ENCODE measurements at places on chromosomes 16 and 17. TPM values are rescaled to one million over a fixed set of nuclear protein-coding genes. Genes with fewer than 3 reads are reported as not detected.

DNA sequence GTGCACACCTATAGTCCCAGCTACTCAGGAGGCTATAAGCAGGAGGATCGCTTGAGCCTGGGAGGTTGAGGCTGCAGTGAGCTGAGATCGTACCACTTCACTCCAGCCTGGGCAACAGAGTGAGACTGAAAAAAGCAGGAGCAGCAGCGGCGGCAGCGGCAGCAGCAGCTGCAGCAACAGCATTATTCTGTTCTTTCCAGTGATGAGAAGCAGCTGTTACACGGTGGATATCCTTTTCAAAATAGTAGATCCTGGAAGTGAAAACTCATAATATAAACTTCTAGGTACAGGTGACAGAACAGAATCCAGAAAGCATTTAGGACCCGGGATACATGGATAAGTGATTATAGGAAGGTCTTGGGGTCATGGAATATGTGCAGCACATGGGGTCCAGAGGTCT, 17.8 kb upstream of the HNF1B start:
- no peaks in the 10 kb centered on the region for H3K36me3 ChIP-seq
- no peak for DNase-seq
- H3K27me3 ChIP-seq: no peaks in the 10 kb centered on the region

GRCh38 chr17:78839762-78840529, 668 bp downstream of the USP36 start:
- DNase-seq: peak; percentile 87
- peaks cover 29% of the 10 kb centered on the region for H3K36me3 ChIP-seq
- H3K27ac ChIP-seq: peak overlapping the region; percentile 100

- no peaks in the 10 kb centered on the region for H3K27me3 ChIP-seq
- no peaks in the 10 kb centered on the region for H3K4me1 ChIP-seq
- H3K27ac ChIP-seq: no peak overlapping the region
- no peaks in the 10 kb centered on the region for H3K36me3 ChIP-seq
- no peak for DNase-seq
Measured at GRCh38 chr17:49436174-49436573, 21.5 kb upstream of the PHB1 start.

DNA sequence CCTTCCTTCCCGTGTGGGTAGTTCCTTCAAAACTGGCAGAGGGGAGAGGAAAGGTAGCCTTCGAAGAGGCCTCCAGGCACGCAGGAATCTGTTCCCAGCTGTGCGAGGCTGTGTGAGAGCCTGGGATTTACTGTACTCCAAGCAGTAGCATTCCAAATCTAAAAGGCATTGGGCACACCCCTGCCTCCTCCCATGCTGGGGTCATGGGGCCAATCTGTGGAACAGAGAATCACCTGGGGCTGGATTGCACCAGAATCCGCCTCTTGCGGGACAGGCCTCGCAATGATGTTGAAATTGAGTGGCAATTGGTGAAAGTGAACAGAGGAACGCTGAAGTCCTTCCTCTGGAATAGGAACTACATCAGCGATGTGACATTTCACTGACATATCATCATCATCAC, 72.5 kb upstream of the IRX3 start:
- H3K36me3 ChIP-seq: no peaks in the 10 kb centered on the region
- DNase-seq: no peak
- H3K27me3 ChIP-seq: no peaks in the 10 kb centered on the region
- H3K4me3 ChIP-seq: no peak overlapping the region

GRCh38 chr17:68102318-68102758, 66.8 kb downstream of the KPNA2 start:
- peak overlapping the region; percentile 75 for H3K27ac ChIP-seq
- H3K4me1 ChIP-seq: no peaks in the 10 kb centered on the region
- DNase-seq: peak; percentile 46
- H3K36me3 ChIP-seq: no peaks in the 10 kb centered on the region

DNA sequence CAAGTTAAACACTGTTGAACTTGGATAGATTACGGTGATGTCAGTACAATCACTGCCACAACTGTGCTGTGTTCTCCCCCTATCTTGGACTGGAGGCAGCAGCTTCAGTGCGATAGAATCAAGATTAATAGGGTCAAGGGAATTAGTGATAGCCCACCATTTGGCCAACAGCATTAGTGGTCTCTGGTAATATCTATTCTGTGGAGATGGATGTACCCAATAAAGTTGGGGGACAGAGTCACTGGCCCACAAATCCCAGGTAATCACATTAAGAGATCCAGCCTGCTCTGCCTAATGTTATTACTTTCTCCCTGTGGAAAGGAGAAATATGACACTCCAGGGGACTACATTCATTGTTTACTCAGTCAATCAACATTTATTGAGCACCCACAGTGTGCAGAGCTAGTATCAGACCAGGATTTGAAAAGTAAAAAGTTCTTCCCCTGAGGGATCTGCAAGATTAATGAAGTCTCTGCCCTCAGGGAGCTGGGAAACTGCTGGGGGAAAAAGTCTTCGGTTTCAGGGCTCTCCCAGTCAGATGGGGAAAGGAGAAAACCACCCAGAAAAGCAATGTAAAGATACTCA, 23.6 kb upstream of the ATP5MC1 start:
- H3K27me3 ChIP-seq: no peaks in the 10 kb centered on the region
- DNase-seq: no peak
- H3K4me1 ChIP-seq: peaks cover 4% of the 10 kb centered on the region
- H3K27ac ChIP-seq: no peak overlapping the region
- peaks cover 4% of the 10 kb centered on the region for H3K36me3 ChIP-seq
- no peak overlapping the region for H3K4me3 ChIP-seq

GRCh38 chr16:57260294-57260929, 15.4 kb downstream of the ARL2BP start:
- DNase-seq: peak; percentile 7
- no peak overlapping the region for H3K27ac ChIP-seq
- H3K36me3 ChIP-seq: peaks cover 5% of the 10 kb centered on the region
- H3K4me3 ChIP-seq: no peak overlapping the region

GRCh38 chr17:76266244-76266938, 1.2 kb downstream of the UBALD2 start:
- H3K4me3 ChIP-seq: peak overlapping the region; percentile 84
- DNase-seq: no peak
- H3K27me3 ChIP-seq: no peaks in the 10 kb centered on the region
- peaks cover 8% of the 10 kb centered on the region for H3K36me3 ChIP-seq

DNA sequence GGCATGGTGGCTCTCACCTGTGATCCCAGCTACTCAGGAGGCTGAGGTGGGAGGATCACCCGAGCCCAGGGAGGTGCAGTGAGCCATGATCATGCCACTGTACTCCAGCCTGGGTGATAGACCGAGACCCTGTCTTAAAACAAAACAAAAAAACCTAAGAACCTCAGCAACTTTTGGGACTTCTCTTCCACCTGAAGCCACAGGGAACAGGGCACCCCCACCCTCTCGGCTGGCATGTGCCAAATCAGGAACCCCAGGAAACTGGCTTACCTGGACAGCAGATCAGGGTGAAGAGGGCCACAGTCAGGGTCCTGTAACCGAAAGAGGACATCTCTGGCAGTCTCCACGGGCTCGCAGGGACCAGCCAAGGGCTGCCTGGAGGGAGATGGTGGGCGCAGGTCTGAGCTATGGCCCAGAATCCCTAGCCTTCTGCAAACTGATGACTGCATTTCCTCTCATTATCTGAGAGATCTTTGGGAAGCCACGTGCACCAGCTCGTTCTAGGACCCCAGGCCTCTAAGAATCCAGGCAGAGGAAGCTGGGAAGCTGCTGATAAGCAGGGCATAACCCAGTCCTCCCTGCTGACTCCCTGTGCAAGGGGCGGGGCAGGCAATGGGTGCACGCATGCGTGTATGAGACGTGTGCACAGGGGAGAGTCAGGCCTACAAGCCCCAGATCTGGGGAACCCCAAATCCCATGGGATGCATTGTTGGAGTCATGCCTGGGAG, 8.4 kb downstream of the PRR29 start:
- DNase-seq: no peak
- no peaks in the 10 kb centered on the region for H3K27me3 ChIP-seq
- no peak overlapping the region for H3K27ac ChIP-seq
- no peaks in the 10 kb centered on the region for H3K36me3 ChIP-seq
- H3K4me1 ChIP-seq: no peaks in the 10 kb centered on the region
- no peak overlapping the region for H3K4me3 ChIP-seq

DNA sequence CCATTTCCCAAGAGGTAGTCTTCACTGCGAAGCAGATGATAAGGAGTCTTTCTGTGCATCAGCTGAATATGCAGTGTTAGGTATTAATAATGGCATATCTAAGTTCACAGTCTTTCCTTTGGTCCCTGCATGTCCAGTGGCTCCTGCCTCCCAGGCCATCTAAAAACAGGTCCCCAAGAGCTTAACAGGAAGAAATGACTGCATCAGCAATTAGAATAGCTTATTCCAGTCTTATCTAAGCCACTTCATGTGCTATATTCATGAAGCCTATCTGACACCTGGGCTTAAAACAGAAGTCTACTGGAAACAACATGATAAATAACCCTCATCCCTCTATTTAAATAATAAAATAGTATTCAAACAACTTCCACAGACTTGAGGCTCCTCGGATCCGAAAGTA, 346.1 kb upstream of the ERCC4 start:
- H3K27ac ChIP-seq: no peak overlapping the region
- no peaks in the 10 kb centered on the region for H3K4me1 ChIP-seq

DNA sequence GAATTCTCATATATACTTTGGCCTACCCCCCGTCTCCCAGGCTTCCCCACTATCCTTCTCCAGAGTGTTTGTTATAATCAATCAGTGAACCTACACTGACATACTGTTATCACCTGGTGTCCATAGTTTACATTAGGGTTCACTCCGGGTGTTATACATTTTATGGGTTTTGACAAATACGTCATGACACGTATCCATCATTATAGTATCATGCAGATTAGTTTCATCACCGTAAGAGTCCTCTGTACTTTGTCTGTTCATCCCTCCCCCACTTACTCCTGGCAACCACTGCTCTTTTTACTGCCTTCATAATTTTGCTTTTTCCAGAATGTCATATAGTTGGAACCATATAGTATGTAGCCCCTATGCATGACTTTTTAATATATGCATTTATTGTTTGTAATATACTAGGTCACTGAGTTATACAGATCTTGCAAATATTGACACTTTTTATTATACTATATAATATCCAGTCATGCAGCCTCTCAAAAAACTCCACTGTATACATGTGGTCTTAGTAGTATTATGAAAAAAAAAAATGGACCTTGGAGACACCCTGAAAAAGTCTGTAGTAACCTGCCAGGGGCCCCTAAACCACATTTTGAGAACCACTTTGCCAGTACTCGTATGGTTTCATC, 28.4 kb downstream of the PPM1D start:
- no peak overlapping the region for H3K27ac ChIP-seq
- no peaks in the 10 kb centered on the region for H3K36me3 ChIP-seq
- H3K4me1 ChIP-seq: no peaks in the 10 kb centered on the region
- DNase-seq: no peak
- no peaks in the 10 kb centered on the region for H3K27me3 ChIP-seq

DNA sequence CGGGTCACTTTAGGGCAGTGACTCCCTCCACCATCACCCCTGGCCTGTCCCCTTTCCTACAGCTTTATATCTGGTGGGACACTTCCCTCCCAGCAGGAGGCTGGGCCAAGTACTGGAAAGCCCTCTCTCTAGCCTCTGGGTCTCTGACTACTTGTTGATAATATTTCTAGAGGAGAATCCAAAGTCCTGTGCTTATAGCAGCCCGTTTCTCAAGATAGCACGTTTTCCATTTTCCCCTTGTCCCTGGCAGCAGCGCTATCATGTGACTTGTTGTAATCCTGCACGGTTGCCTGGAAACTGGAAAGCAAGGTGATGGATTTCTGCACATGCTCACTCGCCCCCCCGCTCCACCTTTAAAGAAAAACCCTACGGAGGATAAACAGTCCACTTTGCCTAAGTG, 3.3 kb upstream of the AXIN2 start:
- H3K36me3 ChIP-seq: no peaks in the 10 kb centered on the region
- H3K27ac ChIP-seq: peak overlapping the region; percentile 79
- DNase-seq: no peak
- no peaks in the 10 kb centered on the region for H3K27me3 ChIP-seq
- H3K4me1 ChIP-seq: peaks cover 4% of the 10 kb centered on the region

- H3K36me3 ChIP-seq: no peaks in the 10 kb centered on the region
- H3K27me3 ChIP-seq: no peaks in the 10 kb centered on the region
- no peak overlapping the region for H3K27ac ChIP-seq
Measured at GRCh38 chr16:48999508-48999907, 282.1 kb downstream of the CBLN1 start.

DNA sequence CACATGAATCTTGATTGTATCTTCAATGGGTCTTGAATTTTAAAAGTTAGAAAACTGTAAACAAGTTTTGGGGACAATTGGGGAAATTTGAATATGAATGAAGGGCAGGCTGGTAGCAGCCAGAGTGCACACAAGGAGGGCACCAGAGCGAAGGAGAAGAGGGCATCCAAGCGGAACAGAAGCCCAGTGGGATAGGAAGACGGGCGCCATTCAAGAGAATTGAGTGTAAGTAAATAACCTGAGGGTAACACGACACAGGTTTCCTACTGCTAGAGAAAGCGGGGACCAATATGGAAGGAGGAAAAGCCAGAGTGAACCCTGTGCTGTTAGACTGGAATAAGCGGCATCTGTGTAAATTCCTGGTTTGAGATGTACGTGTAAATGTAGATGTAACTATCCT, 115.1 kb upstream of the CCL2 start:
- H3K36me3 ChIP-seq: no peaks in the 10 kb centered on the region
- no peak for DNase-seq
- H3K4me3 ChIP-seq: no peak overlapping the region

- DNase-seq: peak; percentile 71
- no peaks in the 10 kb centered on the region for H3K27me3 ChIP-seq
- peak within 1 kb of the TSS; percentile 51 for H3K4me3 ChIP-seq
- no peaks in the 10 kb centered on the region for H3K4me1 ChIP-seq
- H3K36me3 ChIP-seq: no peaks in the 10 kb centered on the region
Measured at GRCh38 chr17:50507871-50508572, at the start of gene MYCBPAP. TSS of gene MYCBPAP (plus strand) at chr17:50508439. CDS start at chr17:50508675, 236 bp downstream.

DNA sequence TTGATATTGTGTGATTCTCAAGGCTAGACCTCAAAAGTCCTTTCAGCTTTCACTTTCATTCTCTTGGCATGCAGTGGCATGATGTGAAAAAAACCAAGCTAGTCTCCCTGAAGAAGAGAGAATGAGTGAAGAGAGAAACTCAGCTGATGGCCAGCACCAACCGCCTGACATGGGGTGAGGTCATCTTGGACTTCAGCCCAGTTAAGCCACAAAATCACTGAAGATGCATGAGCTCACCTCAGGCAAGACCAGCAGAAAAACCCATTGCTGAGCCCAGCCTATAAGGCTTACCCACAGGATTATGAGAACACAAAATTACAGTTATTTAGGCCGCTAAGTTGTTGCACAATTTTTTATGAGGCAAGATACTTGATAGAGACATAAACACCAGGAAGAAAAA, 496.5 kb downstream of the TOX3 start:
- no peaks in the 10 kb centered on the region for H3K36me3 ChIP-seq
- H3K27me3 ChIP-seq: no peaks in the 10 kb centered on the region
- DNase-seq: no peak
- H3K27ac ChIP-seq: no peak overlapping the region
- no peaks in the 10 kb centered on the region for H3K4me1 ChIP-seq
- no peak overlapping the region for H3K4me3 ChIP-seq

- peak; percentile 7 for DNase-seq
- H3K27ac ChIP-seq: no peak overlapping the region
- H3K4me3 ChIP-seq: no peak overlapping the region
- H3K27me3 ChIP-seq: no peaks in the 10 kb centered on the region
Measured at GRCh38 chr17:226108-227077, 44.9 kb upstream of the DOC2B start.

- peaks cover 12% of the 10 kb centered on the region for H3K4me1 ChIP-seq
- H3K27ac ChIP-seq: no peak overlapping the region
- H3K27me3 ChIP-seq: no peaks in the 10 kb centered on the region
- no peaks in the 10 kb centered on the region for H3K36me3 ChIP-seq
Measured at GRCh38 chr17:44074231-44074910, 3.8 kb downstream of the G6PC3 start.

VMO1 gene
- 0.28 TPM for total RNA-seq

PRAC1 gene
- not detected for total RNA-seq

KPNA2 gene
- total RNA-seq: 5.1 TPM

ATP2A1 gene
- not detected for total RNA-seq
